Left cardiac atrium (tissue), 4 donors: ENCODE measurements at places on chromosomes 3 and 15. TPM values are rescaled to one million over a fixed set of nuclear protein-coding genes. Genes with fewer than 3 reads are reported as not detected.

GRCh38 chr15:94586099-94586498 lies 354.7 kb downstream of the MCTP2 start:
- DNase-seq: no peak

- no peak for DNase-seq
These were observed 87.0 kb downstream of the SV2B start for GRCh38 chr15:91186904-91187656.

- DNase-seq: no peak
These were observed 102.8 kb downstream of the PEX5L start for GRCh38 chr3:179933914-179934313.

GRCh38 chr3:42394579-42395288 lies 15.7 kb downstream of the LYZL4 start:
- DNase-seq: no peak

DNA sequence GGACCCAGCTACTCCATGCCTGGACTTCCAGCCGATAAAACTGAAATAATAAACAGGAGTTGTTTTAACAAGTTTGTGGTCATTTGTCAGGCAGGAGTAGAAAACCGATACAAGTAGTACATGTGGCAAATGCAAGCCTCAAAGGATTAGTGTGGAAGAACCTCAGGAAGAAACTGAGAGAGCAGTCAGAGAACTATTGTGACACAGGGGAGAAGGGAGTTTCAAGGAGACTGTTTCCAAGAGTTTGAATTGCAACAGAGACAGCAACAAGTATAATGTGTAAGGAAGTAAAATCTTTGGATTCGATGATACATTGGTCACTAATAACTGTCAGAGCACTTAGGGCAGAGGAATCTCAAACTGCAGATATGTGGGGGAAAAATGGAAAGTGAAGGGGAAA lies 450.6 kb upstream of the ARHGEF26 start:
- DNase-seq: no peak

DNA sequence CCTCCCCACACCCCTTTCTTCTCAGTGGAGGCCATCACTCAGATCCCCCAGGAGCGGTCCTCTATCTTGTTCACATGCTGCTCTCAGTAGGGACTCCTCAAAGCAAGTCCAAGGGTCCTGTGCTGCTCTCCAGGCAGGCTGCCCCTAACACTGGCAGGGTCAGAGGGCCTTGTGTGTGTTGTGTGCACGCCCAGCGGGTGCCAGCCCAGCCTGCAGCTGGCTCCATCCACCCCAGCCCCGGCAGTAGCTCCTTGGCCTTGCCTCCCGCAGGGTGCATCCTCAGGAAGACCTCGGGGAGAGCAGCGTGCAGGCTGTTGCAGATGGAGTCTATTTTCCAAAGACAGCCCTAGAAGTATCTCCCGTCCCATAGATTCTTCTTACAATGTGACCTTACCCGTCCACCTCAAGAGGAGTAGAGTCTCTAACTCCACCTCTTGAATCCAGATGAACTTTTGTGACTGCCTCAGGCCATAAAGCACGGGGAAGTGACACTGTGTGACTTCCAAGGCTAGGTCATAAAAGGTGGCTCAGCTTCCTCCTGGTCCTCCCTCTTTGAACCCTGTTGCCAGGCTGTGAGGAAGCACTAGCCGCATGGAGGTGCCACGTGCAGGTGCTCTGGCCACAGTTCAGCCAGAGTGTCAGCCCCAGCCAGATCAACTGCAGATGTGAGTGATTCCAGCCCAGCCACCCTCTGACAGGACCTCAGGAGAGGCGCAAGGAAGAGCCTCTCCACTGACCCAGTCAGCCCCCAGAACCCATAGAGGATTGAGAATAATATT lies 531.6 kb downstream of the SHQ1 start:
- DNase-seq: no peak

Gene CAMKV
- total RNA-seq: not detected

Gene RBSN
- 20.8 TPM for total RNA-seq

Gene GNAI2
- 179 TPM for total RNA-seq
